Jurkat, Clone E6-1 (cell line): ENCODE measurements at places on chromosomes 7 and 10.

DNA sequence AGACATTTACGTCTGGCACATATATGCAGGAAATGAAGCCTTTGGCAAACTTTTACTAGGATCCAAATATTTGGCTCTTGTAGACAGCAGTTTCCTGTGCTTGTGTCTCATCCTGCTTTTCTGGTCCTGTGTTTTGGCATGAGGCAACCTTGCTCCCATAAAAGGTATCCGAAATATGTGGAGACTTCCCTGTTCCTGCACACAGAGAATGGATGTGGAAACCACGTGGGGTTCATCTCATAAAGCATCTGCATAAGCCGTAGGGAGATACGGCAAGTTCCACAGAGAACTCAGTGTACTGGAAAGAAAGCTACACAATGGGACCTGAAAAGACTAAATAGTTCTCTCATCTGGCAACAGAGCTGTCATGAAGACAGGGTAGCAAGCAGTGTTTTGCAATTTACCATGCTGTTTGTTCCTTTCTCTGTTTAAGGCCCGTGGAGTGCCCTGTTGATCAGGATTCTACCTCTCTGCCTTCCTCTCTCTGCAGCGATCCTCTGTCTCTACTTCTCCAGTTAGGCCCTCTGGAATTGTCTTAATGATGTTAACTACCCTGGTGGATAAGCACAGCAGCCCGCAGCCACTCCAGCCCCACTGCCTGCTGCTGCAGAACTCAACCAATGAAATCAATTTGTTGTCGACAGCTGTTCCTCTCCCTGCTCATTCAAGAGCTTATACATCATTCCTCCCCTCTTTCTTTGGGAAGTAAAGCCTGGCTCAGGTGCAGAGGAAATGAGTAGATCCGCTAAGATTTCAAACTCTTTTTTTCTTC lies 293.6 kb downstream of the CSTF2T start:
- no peak for DNase-seq

DNA sequence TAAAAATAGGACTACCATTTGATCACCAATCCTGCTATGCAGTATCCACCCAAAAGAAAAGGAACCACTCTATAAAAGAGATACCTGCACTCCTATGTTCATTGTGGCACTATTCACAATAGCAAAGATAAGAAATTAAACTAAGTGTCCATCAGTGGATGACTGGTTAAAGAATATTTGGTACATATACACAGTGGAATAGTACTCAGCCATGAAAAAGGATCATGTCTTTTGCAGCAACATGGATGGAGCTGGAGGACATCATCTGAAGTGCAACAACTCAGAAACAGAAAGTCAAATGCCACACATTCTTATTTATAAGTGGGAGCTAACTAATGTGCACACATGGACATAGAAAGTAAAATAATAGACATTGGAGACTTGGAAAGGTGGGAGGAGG lies 116.4 kb downstream of the PFKFB3 start:
- DNase-seq: no peak

DNA sequence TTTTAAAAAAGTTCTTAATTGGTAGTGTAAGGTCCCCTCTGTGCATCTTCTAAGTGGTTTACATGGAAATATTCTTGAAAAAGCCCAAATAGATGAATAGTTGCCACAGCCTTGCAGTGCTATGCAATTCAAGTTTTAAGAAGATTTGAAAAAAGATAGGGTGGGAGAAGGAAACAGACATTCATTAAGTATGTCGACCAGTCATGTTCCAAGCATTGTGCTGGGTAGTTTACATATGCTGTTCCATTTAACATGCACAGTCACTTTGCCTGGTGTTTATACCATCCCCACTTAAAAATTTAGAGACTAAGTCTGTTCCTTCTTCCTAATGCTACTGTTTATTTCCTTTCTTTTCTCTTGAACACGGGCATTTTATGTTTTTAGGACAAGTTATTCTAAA lies 28.1 kb upstream of the NAMPT start:
- DNase-seq: no peak

GRCh38 chr10:9796564-9796963 lies 1221.1 kb upstream of the CELF2 start:
- DNase-seq: no peak

GRCh38 chr10:97585439-97585811 lies 1.2 kb downstream of the HOGA1 start:
- DNase-seq: no peak

GRCh38 chr7:75631711-75632110 lies 107.0 kb downstream of the HIP1 start:
- DNase-seq: no peak

- DNase-seq: no peak
Measured at GRCh38 chr7:6653071-6654003, 16.2 kb downstream of the ZNF316 start.

DNA sequence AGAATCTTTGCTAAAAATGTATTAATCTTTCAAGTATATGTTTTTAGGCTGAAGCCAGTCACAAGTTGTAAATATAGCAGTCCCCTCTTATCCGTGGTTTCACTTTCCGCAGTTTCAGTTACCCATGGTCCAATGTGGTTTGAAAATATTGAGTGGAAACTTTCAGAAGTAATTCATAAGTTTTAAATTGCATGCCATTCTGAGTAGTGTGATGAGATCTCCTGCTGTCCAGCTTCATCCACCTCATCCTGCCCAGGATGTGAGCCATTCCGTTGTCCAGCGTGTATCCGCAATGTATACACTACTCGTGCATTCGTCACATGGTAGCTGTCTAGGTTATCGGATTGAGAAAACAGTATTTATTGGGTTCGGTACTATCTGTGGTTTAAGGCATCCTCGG lies 12.2 kb downstream of the PDCD4 start:
- DNase-seq: no peak

- no peak for DNase-seq
Measured at GRCh38 chr10:75404815-75405597, 3.4 kb upstream of the ZNF503 start.

DNA sequence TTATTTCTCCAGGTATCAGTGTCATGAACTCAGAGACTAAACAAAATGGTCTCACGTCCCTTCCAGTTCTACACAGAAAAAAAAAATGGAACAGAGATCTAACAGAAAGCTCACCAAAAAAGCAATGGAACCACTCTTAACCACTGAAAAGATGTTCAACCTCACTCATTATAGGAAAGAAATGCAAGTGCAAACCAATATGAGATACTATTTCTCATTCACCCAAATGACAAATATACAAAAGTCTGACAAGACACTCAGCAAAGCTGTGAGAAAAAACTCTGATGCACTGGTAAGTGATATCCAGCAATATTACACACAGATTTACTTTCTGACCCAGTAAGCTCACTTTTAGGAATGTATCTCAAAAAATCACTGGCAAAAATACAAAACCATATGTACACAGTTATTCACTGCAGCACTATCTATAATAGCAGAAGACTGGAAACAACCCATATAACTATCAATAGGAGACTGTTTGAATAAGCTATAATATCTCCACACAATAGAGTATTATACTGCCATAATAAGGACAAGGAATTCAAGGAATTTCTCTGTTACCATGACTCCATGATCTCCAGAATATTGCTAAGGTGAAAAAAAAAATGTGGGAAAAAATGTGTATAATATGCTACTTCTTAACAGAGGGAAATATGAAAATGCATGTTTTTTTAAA lies 36.6 kb downstream of the ABI1 start:
- no peak for DNase-seq

DNA sequence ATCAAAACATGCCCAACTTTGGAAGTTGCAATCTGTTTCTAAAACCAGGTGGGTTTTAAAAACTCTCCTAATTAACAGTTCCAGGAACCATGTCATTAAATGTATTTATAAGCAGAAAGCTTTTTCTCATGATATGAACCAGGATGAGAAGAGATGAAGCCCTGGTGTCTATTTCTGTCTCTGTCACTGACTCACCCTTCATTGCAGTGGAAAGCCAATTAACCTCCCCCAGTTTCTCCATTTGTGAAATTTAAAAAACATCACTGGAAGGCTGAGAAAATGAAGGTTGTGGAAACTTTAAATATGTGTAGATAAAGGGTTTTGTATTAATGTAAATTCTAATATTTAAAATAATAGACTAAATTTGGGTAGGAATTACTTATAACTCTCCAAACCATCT lies 1088.0 kb downstream of the SORCS1 start:
- no peak for DNase-seq

- no peak for DNase-seq
Measured at GRCh38 chr7:68729371-68729770, 868.9 kb upstream of the AUTS2 start.

DNA sequence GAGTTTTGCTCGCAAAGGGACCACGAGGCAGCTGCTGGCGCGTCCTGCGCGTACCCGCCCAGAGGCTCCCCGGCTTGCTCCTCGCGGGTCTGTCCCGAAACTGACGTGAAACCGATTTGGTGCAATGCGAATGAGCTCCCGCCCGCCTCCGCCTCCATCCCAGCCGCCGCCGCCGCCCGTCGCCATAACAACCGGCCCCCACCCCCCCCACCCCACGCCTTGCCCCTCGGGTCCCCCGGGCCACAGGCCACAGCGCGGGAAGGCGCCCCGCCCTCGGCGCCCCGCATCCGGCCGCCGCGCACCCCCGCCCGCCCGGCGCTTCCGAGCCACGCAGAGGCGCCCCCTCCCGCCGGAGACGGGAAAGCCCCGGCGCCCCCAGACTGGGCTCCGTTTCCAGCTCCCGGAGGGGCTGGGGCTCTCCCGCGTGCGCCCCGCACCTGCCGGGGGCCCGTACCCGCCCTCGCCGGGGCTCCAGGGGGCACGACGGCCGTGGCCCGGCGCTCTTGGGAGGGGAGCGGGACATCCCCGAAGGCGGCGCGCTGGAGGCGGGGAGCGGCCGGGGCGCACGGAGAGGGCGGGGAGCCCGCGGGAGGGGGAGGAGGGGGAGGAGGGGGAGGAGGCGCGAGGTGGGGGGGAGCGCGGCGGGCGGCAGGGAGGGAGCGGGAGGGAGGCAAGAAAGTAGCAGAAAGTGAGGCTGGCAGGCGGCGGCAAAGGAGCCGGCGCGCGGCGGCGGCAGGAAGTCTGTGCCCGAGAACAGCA lies at the start of gene CAMK1D:
Gene CAMK1D (plus strand): TSS at position 678 of the 759 bp plus-strand sequence.
- peak; percentile 83 for DNase-seq

DNA sequence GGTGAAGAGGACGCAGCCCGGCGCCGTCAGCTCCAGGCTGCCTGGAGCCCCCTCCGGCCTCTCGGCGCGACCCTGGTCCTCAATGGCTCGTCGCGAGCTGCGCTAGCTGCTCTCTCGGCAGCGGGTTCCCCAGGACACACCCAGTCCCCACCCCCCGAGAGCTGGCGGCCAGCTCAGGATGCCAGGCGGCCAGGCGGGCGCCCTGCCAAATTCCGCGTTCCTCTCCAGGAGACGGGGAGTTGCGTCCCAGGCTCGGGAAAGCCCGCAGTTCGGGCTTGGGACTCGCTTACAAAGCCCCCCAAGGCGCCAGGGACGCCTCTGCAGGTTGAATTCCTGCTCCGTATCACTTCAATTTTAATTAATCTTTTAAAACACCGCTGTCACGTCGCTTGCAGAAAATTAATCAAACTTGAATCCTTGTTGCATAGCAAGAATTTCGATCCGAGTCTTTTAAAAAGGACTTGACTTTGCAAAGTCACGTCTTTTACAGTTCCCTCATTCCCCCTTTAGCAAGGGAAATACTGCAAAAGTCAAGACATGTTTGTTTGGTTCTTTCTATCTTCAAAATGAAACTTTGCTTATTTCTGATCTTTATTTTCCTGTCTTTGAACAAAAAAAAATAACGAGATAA lies 28.2 kb downstream of the SKIDA1 start:
- no peak for DNase-seq

GRCh38 chr10:5482016-5482415 lies 17.4 kb downstream of the CALML5 start:
- DNase-seq: no peak

DNA sequence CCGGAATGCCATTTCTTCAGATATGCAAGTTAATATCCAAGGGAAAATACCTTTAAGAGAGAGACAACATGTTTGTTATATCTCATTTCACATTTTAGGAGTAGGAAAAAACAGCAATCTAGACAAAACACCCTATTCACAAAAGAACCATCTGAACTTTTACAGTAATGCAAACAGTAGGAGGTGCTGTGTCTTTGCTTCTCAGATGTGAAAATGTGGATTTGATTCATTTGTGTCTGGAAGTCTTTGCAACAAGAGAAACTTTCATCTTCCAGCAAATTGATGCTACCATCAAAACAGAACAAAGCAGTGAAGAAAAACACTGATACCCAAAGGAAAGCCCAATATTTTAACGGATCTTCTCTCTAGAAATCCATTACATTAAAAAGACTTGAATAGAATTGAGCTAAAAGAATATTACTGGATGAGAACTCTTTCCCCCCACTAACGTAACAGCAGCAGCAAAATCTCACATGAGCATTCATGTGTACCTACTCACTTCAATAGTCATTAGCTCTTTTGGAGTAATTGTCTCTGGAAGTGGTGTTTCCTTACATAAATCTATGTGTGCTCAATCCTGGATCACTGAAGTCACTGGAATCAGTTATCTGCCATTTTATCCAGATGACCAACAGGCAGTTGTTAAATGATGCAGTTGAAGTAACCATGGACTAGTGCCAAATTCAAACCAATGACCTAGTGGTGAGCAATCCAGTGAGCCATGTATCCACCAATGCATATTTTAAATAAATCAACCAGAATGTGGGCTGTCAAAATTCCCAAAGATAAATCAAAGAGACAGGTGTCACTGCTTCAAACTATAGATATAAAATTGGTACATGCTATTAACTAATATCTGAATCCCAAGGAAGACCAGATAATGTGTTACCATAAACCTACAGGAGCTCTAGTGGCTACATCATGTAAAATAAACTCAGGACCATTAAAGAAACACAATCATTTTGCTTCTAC lies 1.8 kb downstream of the SEMA3C start:
- DNase-seq: no peak

- no peak for DNase-seq
Measured at GRCh38 chr10:119133949-119134348, 30.0 kb downstream of the DENND10 start.

- DNase-seq: no peak
Measured at GRCh38 chr7:130274296-130274695, 7.6 kb downstream of the CPA2 start.

- no peak for DNase-seq
Measured at GRCh38 chr7:133044722-133045473, 37.0 kb downstream of the CHCHD3 start.

- no peak for DNase-seq
Measured at GRCh38 chr10:68046642-68047041, 28.4 kb downstream of the HERC4 start.

GRCh38 chr10:74799721-74800221 lies 26.6 kb upstream of the KAT6B start:
- no peak for DNase-seq

GRCh38 chr7:44068054-44068453 lies 2.7 kb upstream of the PGAM2 start:
- no peak for DNase-seq

DNA sequence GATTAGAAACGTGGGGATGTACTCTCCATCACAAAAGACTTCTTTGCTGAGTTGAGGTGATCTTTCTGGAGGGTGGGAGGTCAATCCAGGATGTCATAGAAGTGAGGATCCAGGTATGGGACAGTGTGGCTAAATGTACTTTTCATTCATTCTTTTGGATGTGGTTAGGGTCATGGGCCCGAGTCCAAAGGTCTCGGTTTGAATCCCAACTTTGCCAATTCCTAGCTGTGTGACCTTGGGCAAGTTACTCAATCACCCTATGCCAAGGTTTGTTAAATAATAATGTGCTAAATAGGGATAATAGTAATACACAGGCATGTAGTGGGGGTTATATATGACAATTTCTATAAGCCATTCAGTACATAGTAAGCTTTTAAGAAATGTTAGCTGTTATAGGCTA lies 91.4 kb downstream of the SAMD9 start:
- no peak for DNase-seq

- no peak for DNase-seq
Measured at GRCh38 chr7:115058726-115059125, 136.8 kb downstream of the MDFIC start.
